ENCODE measurements at places on chromosomes 6 and 20. TPM values are rescaled to one million over a fixed set of nuclear protein-coding genes. Genes with fewer than 3 reads are reported as not detected.

Gene BPIFB1
- not detected for total RNA-seq

Gene FKBP1C
- not detected for total RNA-seq

Gene SAMD3
- total RNA-seq, result 6.1 TPM

Gene BMP7
- total RNA-seq, result 9.6 TPM

Gene PGBD1
- 15.5 TPM for total RNA-seq

Gene BPIFB4
- not detected for total RNA-seq

Gene CTCFL
- total RNA-seq, result not detected

Gene NCOA7
- 29.7 TPM for total RNA-seq

Gene PYGB
- 62.4 TPM for total RNA-seq

Gene SRMS
- total RNA-seq, result not detected

Gene PRICKLE4
- total RNA-seq, result 0.49 TPM

Gene MOCS1
- 5.7 TPM for total RNA-seq

Gene POPDC3
- total RNA-seq, result 7.4 TPM

Gene ATP9A
- 242 TPM for total RNA-seq

Gene RAET1L
- 0.25 TPM for total RNA-seq

Gene C20orf202
- total RNA-seq, result 0.49 TPM

Gene GTSF1L
- total RNA-seq, result not detected

Gene HSPA12B
- total RNA-seq, result 2.7 TPM

Gene SLC26A8
- total RNA-seq, result 3.2 TPM

Gene SIRPB1
- total RNA-seq, result not detected

Gene CLPSL2
- not detected for total RNA-seq

Gene MCCD1
- total RNA-seq, result not detected

Gene PSORS1C2
- not detected for total RNA-seq

Gene COL12A1
- total RNA-seq, result 28.3 TPM

Gene DEFB124
- total RNA-seq, result not detected

Gene KHDC1L
- total RNA-seq, result 0.49 TPM

Gene OSER1
- 24.8 TPM for total RNA-seq

Gene C6orf15
- total RNA-seq, result not detected

Gene TFAP2B
- total RNA-seq, result under 0.01 TPM

Gene GGTLC1
- not detected for total RNA-seq

Gene SUMO4
- 4.2 TPM for total RNA-seq

Gene FAM83C
- not detected for total RNA-seq

Gene TMEM170B
- total RNA-seq, result 47.9 TPM

Gene F13A1
- 3.2 TPM for total RNA-seq

Gene BNIP5
- 0.25 TPM for total RNA-seq

Gene KCNK15
- total RNA-seq, result not detected

Gene GJA10
- total RNA-seq, result not detected

Gene PSORS1C1
- total RNA-seq, result not detected

Gene CFB
- 0.49 TPM for total RNA-seq

Gene EMILIN3
- total RNA-seq, result 3.7 TPM

Gene CFAP206
- 1.2 TPM for total RNA-seq

Gene TRIM40
- not detected for total RNA-seq

Gene GATA5
- not detected for total RNA-seq

Gene VGLL2
- not detected for total RNA-seq

Gene SLC22A3
- 3.0 TPM for total RNA-seq

Gene MUC21
- not detected for total RNA-seq

Gene OR12D3
- total RNA-seq, result not detected

Gene LTA
- not detected for total RNA-seq

Gene FRK
- total RNA-seq, result 0.49 TPM

Gene SLC22A7
- 0.25 TPM for total RNA-seq

Gene GPX5
- not detected for total RNA-seq

Gene BMP2
- total RNA-seq, result 6.1 TPM

Gene MEP1A
- total RNA-seq, result under 0.01 TPM

Gene C6orf163
- total RNA-seq, result 6.4 TPM

Gene ZKSCAN3
- total RNA-seq, result 11.6 TPM

Gene SERINC3
- total RNA-seq, result 57.8 TPM

Gene TINAG
- 0.25 TPM for total RNA-seq

Data from temporal lobe (tissue), 4 donors.